NCI-H2081 (cell line): ENCODE measurements at places on chromosomes 16 and 17.

DNA sequence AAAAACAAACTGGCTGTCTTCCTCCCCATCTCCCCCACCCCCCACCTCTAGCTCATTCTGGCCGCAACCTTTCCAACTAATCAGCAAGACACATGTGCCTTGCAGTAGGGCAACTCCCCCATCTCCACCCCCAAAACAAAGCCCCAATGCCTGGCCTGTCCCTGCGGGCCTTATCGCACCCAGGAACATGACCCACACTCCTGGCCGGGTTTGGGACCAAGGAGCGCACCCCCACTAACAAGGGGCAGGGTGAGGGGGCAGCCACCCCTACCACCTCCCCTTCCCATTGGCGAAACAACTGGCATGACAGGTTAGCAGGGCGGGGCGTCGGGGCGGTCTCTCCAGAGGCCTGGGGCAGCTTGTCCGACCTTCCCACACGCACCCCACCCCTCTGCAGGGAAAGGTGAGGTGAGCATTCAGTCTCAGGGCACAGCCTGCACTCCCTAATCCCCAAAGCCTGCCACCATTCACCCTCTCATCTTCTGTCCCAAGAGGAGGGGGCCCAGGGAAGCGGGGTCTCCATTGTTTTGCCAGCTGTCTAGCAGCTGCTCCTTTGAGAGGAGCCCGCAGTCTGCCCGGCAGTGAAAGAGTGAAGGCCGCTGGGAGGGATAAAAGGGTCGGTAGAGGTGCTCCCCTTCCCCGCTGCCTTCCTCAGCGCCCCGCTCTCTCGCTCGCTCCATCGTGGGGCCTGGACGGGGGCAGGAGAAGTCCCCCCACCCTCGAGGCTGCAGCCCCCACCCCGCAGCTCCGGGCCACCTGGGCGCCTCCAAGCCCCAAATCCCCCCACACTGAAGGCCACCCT, 765 bp downstream of the MYO18A start:
- DNase-seq = peak; percentile 24

DNA sequence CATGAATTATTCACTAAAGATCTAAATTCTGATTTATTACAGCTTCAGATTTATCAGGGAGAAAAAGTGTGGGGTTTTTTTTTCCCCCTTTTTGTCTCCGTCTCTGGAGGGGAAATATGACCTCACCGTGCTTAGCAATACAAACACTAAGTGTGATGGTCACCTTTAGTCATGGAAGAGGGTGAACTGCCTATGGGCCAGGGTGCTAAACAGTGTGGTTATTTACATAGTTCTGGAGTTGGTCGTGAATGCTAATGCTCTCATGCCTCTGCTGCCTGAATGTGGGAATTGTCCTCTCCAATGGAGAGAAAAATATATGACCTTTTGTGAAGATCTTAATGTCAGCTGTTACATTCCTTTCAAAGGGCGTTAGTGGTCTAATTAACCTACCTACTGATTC, 44.8 kb upstream of the MSI2 start:
- no peak for DNase-seq

DNA sequence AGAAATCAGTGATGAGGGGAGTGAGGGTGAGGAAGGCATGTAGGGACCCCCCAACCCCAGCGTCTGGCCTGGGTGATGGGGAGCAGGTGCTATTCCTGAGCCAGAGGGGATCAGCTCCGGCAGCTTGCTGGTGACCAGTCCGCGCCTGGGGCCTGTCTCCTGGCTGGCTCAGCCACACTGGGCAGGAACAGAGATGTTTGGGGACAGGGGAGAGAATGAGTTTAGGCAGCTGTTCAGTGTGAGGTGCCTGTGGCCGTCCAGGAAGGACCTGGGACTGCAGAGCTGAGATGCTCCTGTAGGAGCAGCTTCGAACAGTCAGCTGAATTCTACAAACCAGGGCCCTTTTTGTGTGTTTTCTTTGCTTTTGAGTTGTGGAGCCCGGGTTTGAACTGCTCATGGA, 23.2 kb upstream of the SPNS2 start:
- DNase-seq = no peak

DNA sequence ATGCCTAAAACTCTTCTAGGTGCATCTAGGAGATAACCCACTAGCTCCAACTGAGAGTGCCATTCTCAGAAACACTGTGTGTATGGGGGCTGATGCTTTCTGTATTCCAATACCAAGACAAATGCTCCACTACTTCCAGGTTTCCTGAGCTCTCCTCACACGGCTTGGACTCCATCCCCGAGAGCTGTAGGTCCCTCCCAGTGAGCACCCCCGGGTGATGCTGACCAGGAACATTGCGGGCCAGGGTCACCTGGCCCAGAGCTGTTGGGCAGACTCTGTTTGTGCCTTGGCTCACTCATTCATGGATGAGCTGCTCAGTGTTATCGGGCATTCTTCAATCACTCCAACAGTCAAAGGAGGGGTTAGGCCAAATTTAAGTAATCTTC, 7.0 kb downstream of the CUEDC1 start:
- DNase-seq = no peak

- no peak for DNase-seq
Measured at GRCh38 chr17:82327289-82327688, 6.3 kb downstream of the SECTM1 start.

GRCh38 chr17:76695059-76695831, 15.5 kb downstream of the MXRA7 start:
- DNase-seq = no peak

- no peak for DNase-seq
Measured at GRCh38 chr17:602436-602835, 112.2 kb downstream of the VPS53 start.

- DNase-seq = peak; percentile 30
Measured at GRCh38 chr17:81867170-81867990, 3.8 kb downstream of the ARHGDIA start.

- no peak for DNase-seq
Measured at GRCh38 chr16:67021321-67021720, 7.6 kb upstream of the CBFB start.

- DNase-seq = no peak
Measured at GRCh38 chr16:22721511-22722100, 92.4 kb upstream of the HS3ST2 start.

GRCh38 chr17:10197721-10198508, 491 bp downstream of the GAS7 start:
- DNase-seq = no peak
